Uterus (tissue), 4 donors: ENCODE measurements at places on chromosomes 12 and 14.

GRCh38 chr14:39957290-39957689 is 525.1 kb upstream of the FBXO33 start:
- H3K4me3 ChIP-seq = no peak overlapping the region
- no peaks in the 10 kb centered on the region for H3K36me3 ChIP-seq
- H3K27ac ChIP-seq = no peak overlapping the region
- no peaks in the 10 kb centered on the region for H3K4me1 ChIP-seq
- no peaks in the 10 kb centered on the region for H3K27me3 ChIP-seq
- DNase-seq = no peak

- no peak overlapping the region for H3K4me3 ChIP-seq
- no peaks in the 10 kb centered on the region for H3K4me1 ChIP-seq
- no peaks in the 10 kb centered on the region for H3K27me3 ChIP-seq
- H3K36me3 ChIP-seq = no peaks in the 10 kb centered on the region
- H3K27ac ChIP-seq = no peak overlapping the region
These were observed 310.1 kb downstream of the ETNK1 start for GRCh38 chr12:22935090-22935489.

DNA sequence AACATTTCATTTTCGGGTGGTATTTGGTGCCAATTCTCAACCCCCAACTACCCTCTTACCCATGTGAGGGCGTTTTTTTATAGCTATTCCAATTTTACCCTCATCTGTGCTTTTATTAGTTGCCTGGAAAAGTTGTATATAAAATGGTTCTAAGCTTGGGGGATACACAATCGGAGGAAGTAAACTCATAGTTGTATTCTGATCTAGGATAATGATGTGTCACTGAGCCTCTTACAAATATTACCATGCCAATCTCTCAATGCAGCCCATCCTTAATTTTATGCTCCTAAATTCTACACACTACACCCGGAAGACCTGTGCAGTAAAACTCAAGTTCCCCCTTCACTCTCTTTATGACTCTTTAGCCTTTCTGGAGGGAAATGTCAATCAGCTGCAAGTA is 1206.5 kb upstream of the FLRT2 start:
- H3K27me3 ChIP-seq = no peaks in the 10 kb centered on the region
- H3K4me1 ChIP-seq = no peaks in the 10 kb centered on the region
- DNase-seq = no peak
- no peak overlapping the region for H3K4me3 ChIP-seq
- no peaks in the 10 kb centered on the region for H3K36me3 ChIP-seq

- H3K4me3 ChIP-seq = peak overlapping the region; percentile 95
- no peaks in the 10 kb centered on the region for H3K36me3 ChIP-seq
- no peak for DNase-seq
- H3K27me3 ChIP-seq = no peaks in the 10 kb centered on the region
These were observed 1.1 kb upstream of the SPATS2 start for GRCh38 chr12:49366096-49366651.

DNA sequence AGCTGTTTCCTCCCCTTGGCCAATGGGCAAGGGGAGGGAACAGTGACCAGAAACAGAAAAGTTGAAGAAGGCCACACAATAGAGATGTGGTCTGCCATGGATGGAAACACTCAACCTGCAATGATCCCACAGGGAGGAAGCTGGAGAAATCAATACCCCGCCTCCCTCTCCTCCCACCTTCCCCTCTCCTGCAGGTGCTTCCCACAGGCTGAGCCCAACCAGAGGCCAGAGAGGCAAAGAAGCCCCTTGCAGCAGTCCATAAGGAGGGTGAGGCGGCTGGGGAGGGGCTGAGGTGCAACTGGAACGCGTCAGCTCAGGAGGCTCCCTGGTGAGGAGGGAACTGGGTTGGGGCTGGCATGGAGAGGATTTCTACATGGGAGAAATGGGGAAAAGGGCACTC is 84.0 kb downstream of the RNF34 start:
- no peak overlapping the region for H3K4me3 ChIP-seq
- H3K36me3 ChIP-seq = no peaks in the 10 kb centered on the region
- DNase-seq = no peak
- no peaks in the 10 kb centered on the region for H3K4me1 ChIP-seq
- H3K27ac ChIP-seq = no peak overlapping the region

DNA sequence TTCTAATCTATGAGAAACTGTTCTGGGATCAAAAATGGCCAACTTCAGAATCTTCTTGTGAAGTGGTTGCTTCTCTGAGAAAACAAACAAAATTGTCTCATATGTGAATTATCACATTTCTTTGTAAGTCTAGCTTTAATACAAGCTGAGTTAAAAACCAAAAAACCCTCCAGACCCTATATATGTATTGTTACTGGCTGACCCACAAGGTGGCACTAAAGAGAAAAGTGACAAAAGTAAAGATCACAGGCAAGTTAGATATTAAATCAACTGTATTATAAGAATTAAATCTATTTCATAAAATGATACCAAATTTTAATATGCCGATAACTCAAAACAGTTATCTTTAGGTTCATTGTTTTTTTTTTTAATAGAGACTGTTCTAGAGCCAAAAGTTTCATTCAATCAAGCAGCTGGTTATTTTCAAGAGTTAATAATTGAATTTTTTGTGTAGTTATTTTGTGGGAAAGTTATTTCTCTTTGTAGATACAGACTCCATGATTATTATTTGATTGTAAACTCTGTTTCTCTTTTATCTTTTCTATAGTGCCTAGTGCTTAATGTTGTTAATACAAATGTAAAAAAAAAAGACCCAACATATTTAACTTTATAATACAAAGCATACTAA is 7.5 kb upstream of the TRHDE start:
- H3K27me3 ChIP-seq = no peaks in the 10 kb centered on the region
- no peaks in the 10 kb centered on the region for H3K4me1 ChIP-seq
- H3K4me3 ChIP-seq = no peak overlapping the region
- H3K36me3 ChIP-seq = no peaks in the 10 kb centered on the region
- DNase-seq = no peak
- H3K27ac ChIP-seq = no peak overlapping the region

- no peaks in the 10 kb centered on the region for H3K27me3 ChIP-seq
- no peaks in the 10 kb centered on the region for H3K36me3 ChIP-seq
- H3K4me3 ChIP-seq = no peak overlapping the region
These were observed 20.1 kb downstream of the NID2 start for GRCh38 chr14:52048641-52049204.

GRCh38 chr14:72183631-72184030 is 251.4 kb downstream of the RGS6 start:
- no peak overlapping the region for H3K27ac ChIP-seq
- no peak for DNase-seq
- no peaks in the 10 kb centered on the region for H3K27me3 ChIP-seq
